ENCODE measurements at places on chromosomes 13 and 19. TPM values are rescaled to one million over a fixed set of nuclear protein-coding genes. Genes with fewer than 3 reads are reported as not detected.

GFY gene
- not detected for total RNA-seq

ZBTB32 gene
- total RNA-seq = not detected

ZNF728 gene
- total RNA-seq = 4.4 TPM

PLEKHF1 gene
- total RNA-seq = 119 TPM

GRCh38 chr13:60286707-60287106, 110.3 kb upstream of the TDRD3 start:
- no peak for DNase-seq
- no peak overlapping the region for H3K4me3 ChIP-seq
- no peaks in the 10 kb centered on the region for H3K4me1 ChIP-seq
- no peaks in the 10 kb centered on the region for H3K27me3 ChIP-seq
- H3K36me3 ChIP-seq = no peaks in the 10 kb centered on the region
- H3K27ac ChIP-seq = no peak overlapping the region

DNA sequence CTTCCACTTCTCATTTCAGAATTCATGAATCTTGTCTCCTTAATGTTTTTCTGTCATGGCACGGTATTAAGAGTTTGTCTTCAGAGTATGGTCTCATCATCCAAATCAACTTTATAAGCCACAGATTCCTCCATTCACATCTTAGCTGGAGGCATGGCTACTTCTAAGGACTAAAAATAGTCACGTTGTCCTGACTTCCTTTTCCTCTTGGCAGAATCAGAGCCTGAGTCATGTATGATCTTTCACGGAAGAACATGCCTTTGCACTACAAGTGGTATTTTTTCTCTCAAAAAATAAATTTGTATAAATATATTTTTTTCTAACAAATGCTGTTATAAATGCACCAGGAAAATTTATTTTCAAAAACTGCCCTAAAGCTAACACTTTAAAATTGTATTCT, 71.4 kb downstream of the ALOX5AP start:
- no peak overlapping the region for H3K27ac ChIP-seq
- H3K4me3 ChIP-seq = no peak overlapping the region
- no peak for DNase-seq

All from tibial nerve (tissue), 4 donors.